ENCODE measurements at places on chromosomes 1 and 21.

DNA sequence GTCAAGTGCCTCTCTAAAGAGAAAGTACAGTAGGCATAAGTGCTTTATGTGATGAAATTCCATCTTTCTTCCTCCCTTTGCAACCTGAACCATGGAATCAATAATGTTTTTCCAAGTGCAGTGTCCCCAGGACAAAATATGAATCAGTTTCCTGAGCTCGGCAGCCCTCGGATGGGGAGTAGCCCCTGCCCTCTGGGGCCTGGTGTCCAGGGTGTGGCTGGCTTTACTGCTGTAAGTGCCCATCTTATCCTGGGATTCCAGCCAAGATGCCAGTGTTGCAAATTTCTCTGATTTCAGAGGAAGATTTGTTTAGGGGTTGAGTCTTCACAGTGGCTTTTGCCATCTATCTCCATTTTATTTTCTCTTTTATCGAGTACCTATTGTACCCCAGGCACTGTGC, 40.5 kb upstream of the SRP9 start:
- no peak for DNase-seq

DNA sequence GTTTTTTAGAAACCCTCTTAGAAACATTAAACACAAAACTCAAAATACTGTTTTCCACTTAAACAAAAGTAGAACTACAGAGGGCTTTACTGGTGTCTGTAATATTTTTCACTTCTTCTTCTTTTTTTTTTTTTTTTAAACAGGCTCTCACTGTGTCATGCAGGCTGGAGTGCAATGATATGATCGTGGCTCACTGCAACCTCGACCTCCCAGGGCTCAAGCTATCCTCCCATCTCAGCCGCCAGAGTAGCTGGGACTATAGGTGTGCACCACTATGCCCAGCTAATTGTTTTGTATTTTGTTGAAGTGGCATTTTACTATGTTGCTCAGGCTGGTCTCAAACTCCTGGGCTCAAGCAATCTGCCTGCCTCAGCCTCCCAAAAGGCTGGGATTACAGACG, 194.8 kb downstream of the DAB1 start:
- no peak for DNase-seq

GRCh38 chr21:35984654-35985361, 75.5 kb downstream of the SETD4 start:
- DNase-seq: no peak

- DNase-seq: peak; percentile 58
These were observed 1.0 kb downstream of the BTG2 start for GRCh38 chr1:203306089-203306964.

DNA sequence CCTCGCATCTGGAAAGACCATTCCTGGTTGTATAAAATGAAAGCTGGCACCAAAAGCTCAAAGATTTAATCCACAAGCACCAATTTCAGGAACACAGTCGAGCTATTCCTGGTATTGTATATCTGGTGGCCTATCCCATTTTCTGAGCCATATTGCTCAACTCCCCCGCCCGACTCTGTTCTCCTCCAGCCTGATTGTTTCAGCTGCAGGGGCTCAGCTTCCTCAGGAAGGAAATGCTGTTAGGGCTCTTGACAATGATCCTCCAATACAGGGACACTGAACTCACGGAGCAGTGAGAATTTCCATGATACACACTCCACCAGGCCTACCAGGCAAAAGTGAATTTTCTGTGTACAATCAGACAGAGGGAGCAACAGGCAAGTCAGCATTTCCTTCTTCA, 16.9 kb upstream of the TDRD10 start:
- no peak for DNase-seq

DNA sequence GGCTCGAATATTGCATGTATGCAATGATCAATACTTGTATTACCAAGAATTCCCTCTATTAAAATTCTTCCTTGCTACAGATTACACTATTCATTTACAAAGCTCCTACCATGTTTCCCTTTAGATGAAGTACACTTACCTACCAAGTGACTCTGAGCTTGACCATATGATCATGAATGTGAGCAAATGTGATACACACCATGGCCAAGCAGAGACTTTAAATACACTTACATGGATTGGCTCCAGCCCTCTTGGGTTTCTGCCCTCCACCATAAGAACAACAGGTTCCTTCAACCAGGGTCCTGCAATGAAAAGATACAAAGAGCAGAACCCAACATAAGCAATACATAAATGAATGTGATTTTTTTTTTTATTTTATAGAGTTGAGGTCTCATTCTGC, 30.0 kb downstream of the LRRC52 start:
- no peak for DNase-seq

GRCh38 chr1:193417945-193418744, 231.7 kb upstream of the B3GALT2 start:
- DNase-seq: no peak

DNA sequence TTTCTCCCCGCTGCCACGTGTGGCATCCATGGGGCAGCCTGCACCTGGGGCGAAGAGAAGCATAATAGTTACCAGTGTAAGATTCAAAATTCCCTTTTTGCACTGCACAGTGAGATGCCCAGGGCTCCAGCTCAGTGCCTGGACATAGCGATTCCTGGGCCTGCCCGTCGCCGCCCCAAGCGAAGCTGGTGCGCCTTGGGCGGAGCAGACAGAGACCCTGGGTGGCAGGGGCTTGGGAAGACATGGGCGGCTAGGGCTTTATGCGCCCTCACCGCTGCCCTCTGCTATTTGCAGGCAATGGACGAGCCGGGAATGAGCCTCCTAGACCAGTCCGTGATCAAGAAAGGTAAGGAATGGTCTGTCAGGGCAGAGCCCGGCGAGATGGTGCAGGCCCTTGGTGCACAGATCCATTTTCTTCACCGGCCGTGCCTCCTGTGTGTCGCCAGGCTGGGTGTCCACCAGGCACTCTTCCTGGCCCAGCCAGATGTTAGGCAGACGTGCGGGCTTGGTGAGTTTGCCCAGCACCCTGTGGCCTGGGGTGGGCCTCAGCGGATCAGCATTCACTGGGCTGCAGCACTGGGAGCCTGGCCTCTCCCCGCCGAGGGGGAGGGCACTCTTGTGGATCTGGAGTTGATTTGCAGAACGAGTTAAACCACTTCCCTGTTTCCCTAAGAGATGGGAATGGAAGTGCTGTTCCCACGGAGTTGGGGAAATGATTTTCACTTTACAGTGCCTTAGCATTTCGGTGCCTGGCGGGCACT, 1.7 kb downstream of the TFAP2E start:
- no peak for DNase-seq

- no peak for DNase-seq
These were observed 92.9 kb downstream of the PIGK start for GRCh38 chr1:77126307-77126706.

- DNase-seq: peak; percentile 42
These were observed 2.4 kb downstream of the NTPCR start for GRCh38 chr1:232952514-232953499.

- no peak for DNase-seq
These were observed 21.3 kb upstream of the UMODL1 start for GRCh38 chr21:42049578-42050430.

- no peak for DNase-seq
These were observed 44.0 kb downstream of the RUNX1 start for GRCh38 chr21:35005077-35005476.

DNA sequence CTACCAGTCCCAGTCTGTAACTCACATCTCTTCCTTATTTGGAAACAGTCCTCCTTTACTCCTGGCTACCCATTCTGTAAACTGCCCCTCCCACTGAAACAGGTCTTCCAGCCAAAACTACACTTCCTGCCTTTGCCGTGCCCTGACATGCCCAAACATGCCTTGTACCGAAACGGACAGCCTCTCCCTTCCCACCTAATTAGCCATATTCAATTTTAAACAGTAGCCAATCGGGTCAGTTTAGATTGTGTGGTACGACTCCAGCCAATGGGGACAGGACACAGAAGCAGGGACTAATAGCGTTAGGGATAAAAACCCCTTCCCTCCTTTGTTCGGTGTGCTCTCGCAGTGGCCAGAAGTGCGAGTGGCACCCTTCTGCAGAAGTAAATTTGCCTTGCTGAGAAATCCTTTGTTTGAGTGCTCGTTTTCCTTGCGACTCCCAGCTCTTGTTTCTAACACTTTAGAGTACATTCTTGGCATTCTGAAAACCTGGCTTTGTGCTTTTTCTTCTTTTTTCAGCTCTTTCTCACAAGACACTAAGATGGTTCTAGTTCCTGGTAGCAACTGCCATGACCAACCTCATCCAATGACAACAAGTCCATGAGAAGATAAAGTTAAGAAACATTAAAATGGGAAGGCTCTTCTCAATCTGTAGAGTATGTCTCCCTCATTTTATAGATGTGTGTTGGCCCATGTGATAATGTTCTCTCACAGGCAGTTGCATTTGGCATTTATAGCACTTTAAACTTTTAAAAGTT, 325.1 kb upstream of the GREM2 start:
- no peak for DNase-seq

- DNase-seq: no peak
These were observed 18.9 kb upstream of the IPP start for GRCh38 chr1:45769261-45769932.

DNA sequence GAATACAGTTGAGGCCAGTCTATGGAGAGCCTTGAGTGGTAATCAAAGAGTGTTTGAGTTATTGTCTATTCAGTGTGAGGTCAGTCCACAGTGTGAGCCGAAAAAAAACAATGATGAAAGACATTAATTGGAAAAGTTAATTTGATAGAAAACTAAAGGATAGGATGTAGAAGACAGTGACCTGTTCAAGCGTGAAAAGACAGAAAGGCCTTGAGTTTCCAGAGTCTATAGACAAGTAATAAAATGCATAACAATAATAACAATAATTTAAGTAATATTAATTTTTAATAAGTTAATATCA, 90.4 kb downstream of the SLC30A10 start:
- no peak for DNase-seq

DNA sequence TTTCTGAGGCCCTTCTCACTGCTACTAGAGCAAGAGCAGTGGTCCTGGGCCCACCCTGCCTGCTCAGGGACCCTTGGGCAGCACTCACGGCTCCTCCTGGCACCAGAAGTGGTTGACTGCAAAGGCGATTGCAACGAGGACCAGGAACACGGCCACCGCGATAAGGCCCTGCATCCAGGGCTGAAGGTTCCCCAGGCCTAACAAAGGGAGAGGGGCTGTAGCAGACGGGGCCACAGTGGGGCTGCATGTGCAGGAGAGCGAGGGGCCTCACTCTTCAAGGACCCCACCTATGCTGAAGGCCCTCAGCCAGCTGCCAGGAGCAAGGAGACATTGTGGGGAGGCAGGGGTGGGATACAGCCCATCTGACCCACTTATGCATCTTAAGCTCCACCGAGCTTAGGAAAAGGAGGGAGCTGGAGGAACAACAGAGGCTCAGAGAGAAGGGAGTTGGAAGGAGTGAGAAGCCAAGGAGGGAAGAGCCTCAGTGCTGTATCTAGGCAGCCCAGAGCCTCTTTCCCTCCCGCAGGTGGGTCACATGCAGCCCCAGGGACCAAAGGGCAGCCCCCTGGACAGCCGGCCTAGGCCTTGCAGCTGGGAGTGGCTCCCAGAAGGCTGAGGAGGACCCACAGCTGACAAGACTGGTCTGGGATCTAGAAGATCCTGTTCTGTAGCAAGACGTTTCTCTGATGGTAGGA, 2.5 kb downstream of the PDZK1IP1 start:
- peak; percentile 7 for DNase-seq

GRCh38 chr1:12772520-12772919, 1.0 kb upstream of the PRAMEF12 start:
- DNase-seq: no peak

- peak; percentile 65 for DNase-seq
These were observed 45.2 kb downstream of the CAMK2N1 start for GRCh38 chr1:20440785-20441200.

DNA sequence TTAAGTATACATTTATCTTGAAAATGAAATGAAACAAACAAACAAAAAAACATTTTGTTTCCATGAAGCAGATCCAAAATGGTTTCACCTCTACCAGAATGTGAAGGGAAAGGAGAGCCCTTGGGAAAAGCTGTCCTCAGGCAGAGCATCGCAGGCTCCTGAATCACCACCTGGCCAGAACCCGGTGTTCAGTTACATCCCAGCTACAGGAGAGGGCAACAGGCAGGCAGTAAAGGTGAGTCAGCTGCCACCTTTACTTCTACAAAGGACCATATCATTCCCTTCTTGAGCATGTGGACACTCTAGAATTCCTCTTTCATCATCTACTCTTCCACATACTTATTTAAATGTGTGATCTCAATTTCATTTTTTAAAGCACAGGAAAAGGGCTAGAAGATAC, 151.2 kb downstream of the PIGK start:
- no peak for DNase-seq

DNA sequence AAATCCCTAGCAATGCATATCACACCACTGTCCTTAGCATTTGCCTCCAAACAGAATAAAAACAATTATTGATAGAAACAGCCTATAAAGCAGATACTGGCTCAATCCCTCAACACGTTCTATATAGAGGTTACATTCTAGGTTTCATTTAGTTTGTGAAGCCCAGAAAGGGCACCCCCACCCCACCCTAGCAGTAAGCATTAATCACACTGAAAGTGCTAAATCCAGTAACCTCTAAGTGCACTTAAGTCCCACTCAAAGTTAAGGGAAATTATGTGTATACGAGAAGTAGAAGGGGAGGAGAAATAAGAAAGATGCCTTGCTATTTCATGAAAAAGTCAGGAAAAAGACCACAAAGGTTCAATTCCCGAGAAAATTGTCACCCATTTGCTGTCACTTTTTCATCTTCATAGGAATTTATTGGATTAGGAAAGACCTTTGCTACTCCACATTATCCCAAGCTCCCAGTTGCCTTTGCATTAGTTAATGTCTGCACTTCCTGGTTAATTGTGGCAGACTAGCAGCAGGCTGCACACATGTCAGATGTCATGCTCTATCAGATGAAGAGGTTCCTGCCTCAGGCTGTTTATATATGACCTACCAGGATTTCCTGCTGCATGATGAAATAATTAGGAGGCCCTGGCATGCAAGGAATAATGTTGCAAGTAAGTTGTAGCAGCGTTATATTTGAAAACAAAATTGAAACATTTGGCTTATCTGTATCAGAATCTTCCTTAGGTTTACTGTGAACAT, 54.5 kb upstream of the LHX8 start:
- DNase-seq: no peak

- DNase-seq: no peak
These were observed 2.4 kb downstream of the S100A5 start for GRCh38 chr1:153538315-153538821.

- DNase-seq: no peak
These were observed 132.6 kb downstream of the MRPS6 start for GRCh38 chr21:34205811-34206571.

- no peak for DNase-seq
These were observed 70.4 kb downstream of the ACTL8 start for GRCh38 chr1:17825273-17826164.

- DNase-seq: no peak
These were observed 83.5 kb upstream of the HIVEP3 start for GRCh38 chr1:42002220-42002619.

DNA sequence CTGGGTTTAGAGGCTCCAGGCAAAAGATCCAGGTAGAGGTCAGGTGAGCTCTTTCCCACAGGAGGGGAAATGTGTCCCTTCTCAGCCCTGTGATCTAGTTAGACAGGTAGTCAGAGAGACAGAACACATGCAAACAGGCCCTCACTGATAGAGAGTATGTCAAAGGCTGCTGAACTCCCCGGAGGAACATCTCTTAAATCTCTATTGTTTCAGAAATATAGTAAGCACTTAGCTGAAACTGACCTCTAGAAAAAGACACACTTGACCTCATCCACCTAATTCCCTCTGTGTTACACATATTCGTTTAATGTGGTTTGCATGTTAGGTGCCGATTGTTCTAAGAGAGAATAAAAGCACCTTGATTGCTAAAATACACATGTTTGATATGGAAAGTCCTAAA, 23.3 kb downstream of the SUSD4 start:
- no peak for DNase-seq

GRCh38 chr1:4137621-4138415, 237.7 kb upstream of the C1orf174 start:
- DNase-seq: no peak

GRCh38 chr1:110765640-110766335, 91.0 kb upstream of the KCNA3 start:
- DNase-seq: peak; percentile 39
